ENCODE measurements at places on chromosomes 16 and 17.

GRCh38 chr16:27972500-27972899, 91.0 kb downstream of the GSG1L start:
- DNase-seq = no peak

DNA sequence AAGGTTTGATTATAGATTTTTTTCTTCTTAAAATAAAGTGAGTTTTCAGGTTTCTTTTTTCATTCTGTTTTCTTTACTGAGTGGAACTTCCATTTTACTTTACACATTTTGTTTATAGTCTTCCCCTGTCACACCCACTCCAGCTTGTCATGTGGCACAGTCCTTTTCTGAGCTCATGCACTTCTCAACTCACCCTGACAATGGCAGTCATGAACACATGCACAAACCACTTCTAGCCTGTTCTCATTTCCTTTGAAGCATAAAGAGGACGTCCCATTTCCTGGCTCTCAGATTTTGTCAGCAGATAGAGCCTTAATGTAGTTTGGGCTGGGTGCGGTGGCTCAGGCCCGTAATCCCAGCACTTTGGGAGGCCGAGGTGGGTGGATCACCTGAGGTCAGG, 168.0 kb downstream of the AHSP start:
- no peak for DNase-seq

GRCh38 chr17:59696682-59697277, 10.4 kb downstream of the PTRH2 start:
- DNase-seq = no peak

- no peak for DNase-seq
Observed at GRCh38 chr16:19578378-19578971, 23.0 kb downstream of the VPS35L start.

Measured in stimulated activated CD8-positive, alpha-beta memory T cell treated with anti-CD3 and anti-CD28 coated beads, Interleukin-7, amount 100 ng/mL, for 48 hours (primary cell).